H4 (cell line): ENCODE measurements at places on chromosomes 12 and 14. TPM values are rescaled to one million over a fixed set of nuclear protein-coding genes. Genes with fewer than 3 reads are reported as not detected.
A peak's percentile ranks its signal among the peaks of the same experiment; 100 is the strongest.

DNA sequence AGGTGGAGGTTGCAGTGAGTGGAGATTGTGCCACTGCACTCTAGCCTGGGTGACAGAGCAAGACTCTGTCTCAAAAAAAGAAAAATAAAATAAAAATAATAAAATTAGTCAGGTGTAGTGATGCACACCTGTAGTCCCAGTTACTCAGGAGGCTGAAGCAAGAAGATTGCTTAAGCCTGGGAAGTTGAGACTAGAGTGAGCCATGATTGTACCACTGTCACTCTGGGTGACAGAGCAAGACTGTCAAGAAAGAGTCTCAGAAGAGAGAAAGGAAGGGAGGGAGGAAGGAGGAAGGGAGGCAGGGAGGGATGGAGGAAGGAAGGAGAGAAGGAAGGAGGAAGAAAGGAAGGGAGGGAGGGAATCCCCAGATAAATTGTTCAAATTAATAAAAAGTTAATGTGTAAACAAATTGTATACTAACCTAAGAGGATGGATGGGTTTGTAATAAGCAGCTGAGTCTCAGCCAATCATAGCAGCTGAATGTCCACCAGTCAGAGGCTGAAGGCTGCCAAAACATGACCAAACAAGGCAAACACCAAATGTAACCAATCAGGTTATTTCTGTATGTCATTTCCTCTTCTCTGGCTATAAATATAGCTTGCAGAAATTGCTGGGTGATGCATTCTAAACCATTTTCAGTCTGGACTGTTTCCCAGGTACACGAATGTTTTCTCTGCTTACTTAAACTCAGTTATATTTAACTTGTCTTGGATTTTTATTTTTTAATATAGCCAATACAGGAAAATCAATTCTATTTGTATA, 6.1 kb upstream of the CDCA4 start:
- DNase-seq, result peak; percentile 82

DNA sequence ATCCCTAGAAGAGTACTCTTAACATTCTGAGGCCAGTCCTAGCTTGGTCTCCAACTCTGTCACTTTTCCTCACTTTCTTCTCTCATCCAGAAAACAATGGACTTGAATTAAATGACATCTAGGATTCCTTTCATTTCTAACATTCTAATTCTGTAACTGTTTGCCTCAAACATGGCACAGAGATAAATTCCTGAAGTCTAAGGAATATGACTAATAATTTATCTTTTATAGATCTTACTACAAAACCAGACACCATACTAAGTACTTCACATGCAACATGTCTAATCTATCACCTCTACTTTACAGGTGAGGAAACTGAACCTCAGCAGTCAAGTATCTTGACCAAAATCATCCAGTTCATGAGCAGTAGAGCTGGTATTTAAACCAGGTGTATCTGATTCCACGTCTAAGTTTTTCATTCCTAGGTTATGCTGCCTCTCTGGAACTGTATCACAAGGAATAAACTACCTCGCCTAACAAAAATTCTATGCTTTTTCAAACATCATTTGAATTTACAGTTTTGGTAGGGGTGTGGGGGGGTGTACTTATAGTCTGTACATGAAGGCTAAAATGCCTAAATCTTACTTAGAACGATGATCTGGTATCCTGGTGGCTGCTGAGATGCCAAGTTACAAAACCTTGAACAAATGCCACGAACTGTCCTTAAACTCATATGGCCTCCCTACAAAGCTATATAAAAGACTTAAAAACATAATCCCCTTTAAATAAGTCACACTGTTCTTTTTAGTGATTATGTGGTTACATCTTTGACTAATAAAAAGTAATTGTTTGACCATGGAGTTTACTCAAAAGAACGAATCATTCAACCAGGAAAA, 41.6 kb downstream of the ATXN2 start:
- no peak for DNase-seq

DNA sequence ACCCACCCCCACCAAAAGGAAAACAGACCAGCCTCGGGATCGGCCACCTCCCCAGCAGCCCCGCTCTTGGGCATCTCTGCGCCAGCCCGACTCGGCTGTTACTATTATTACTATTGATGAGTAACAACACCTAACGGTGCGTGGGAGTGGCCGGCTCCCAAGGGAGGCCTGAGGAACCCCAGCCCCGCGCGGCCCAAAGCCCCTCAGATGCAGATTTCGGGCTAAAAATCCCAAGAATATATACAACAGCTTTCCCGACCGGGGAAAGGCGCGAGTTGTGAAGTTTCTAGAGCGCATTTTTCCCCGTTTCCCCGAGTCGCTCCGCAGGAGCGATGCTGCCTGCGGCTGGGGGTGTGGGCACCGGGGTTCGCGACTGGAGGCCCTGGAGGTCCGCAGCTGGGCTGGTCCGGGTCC, 565 bp downstream of the NT5DC3 start:
- no peak for DNase-seq

ACSM4 gene
- not detected in 2 replicates for total RNA-seq

GRCh38 chr12:85820101-85820500, 16.1 kb downstream of the RASSF9 start:
- no peak for DNase-seq

NYNRIN gene
- 0.14 and 0.21 TPM in 2 replicates for total RNA-seq
